ENCODE measurements at places on chromosomes 12 and 14.

DNA sequence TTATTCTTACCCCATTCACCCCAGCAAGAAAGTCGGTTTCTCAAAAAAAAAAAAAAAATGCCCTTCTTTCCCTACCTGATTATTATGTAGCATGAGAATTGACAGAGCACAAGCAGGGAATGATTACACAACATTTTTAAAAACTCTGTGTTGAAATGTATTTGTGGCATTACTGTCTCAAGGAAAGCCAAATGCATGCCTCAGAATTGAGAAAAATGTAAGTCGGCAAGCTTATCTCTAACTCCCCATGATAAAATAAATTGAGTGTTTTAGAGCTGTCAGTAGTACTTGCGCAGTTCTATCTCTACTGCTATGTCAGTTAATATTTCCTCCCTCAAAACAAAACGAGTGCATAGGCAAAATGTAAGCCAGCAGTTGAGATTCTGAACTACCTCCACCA lies 25.7 kb downstream of the ANO4 start:
- no peak for DNase-seq

DNA sequence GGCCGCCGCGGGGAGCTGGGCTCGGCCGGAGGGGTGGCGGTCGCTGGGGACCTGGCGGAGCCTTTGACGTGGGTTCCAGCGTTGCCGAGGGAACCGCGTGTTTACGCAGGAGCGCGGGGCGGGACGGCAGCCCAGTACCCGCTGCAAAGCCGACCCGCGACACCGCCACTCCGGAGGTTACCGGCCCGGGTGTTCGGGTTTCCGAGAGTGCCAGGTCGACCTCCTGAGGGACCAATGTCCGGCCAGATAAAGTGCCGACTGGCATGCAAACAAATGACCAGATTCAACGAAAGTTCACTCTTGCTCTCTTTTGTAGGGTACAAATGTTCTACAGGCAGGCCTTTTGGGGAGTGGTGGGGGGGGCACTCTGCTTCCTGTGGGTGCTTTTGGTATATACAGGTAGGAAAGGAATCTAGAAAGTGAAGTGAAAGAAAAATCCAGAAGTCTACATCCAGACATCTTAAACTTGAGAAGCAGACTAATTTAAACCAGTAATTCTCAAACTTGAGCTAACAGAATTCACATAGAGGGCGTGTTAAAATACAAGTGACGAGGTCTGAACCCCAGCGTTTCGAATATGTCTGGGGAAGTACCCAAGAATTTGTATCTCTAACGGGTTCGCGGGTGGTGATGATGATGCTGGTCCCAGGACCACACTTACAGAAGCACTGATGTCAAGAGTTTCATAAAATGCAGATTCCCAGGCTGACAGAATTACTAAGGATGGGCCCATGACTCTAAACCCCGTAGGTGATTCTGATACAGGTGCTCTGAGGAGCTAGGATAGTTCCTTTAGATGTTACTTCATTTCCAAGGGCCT lies at the start of gene GPR135:
TSS of gene GPR135 (minus strand) at position 65 of the 820 bp plus-strand sequence. CDS start 154 bp downstream, outside the sequence.
- peak; percentile 35 for DNase-seq

DNA sequence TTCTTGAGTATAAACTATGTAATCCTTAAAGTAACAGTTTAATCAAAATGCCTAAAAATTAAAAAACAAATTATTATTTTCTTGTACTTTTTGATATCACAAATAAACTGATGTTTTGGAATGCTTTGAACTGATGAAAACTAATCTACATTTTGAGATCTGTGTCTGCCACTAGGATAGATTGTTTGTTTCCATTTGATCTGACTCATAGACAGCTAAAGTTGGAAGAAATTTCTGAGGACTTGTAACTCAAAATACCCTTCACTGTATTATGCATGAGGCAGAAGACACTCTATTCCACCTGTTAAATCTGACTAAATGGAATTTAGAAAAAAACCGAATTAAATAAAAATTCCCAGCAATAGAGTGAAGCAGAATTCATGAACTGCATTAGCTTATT lies 1400.0 kb upstream of the FLRT2 start:
- DNase-seq: no peak

DNA sequence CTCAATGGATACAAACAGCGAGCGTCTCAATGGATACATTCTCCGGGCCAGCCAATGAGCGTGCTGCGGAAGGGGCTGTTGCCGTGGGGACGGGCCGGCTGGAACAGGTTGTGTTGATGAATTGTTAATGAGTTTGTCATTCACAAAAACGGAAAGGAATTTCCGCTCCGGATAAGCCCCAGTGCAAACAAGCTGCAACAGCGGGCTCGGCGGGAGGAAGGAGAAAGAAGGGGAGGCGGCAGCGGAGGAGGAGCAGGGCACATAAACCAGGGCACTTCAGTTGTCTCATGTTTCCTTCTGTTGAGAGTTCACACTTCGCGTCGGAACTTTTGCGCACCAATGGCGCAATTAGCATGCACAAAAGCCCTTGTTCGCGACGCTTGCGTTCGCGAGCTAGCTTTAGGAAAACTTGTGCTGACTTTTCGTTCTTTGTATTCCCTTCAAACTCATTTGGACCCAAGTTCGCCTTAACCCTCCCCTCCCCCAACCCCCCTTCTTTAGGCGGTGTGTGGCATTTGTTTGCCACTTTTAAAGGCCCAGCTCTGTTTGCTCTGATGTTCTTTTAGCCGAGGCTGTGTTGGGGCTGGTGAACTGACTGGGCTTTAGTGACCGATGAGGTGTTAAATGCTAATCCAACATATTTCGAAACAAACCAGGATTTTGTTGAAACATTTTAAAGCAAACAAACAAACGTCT lies at the start of gene DUSP6:
TSS of gene DUSP6 (minus strand) at position 10 of the 696 bp plus-strand sequence. CDS start 462 bp downstream, outside the sequence.
- peak; percentile 83 for DNase-seq

- no peak for DNase-seq
Observed at GRCh38 chr12:109064143-109064542, 11.8 kb downstream of the USP30 start.

- DNase-seq: no peak
Observed at GRCh38 chr14:85459361-85460000, 70.5 kb upstream of the FLRT2 start.

DNA sequence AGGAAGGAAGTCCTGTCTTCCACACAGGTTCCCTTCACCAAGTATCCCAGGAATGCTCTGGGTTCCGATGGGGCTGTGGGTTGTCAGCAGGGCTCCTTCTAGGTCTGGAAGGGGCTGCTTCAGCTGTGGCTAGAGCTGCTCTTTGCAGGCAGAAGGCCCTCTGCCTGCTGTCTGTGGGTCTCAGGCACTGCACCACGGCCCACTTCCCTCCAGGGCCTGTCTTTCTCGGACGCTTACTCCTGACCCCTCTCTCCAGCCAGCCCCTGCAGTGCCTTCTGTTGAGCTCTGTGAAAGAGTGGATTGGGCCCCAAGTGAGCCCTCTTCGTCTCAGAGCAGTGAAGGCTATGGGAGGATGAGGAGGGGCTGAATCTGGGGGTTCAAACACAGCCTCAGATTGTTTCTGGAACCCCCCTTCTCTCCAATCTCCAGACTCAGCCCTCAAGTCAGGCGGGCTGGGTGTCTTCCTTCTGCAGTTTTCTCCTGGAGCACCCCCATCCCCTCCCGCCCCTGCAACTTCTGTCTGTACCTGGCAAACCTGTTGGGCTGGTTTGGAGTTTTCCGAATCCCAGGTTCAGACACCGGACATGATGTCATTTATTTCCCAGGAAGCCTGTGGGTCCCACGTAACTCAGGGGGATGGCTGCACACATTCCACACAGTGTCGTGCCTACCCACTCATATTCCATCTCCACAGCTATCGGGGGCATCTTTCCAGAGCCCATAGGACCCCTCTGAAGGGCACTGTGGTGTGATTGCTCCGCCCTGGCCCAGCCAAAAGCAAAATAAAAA lies 24.9 kb upstream of the SPPL3 start:
- no peak for DNase-seq

DNA sequence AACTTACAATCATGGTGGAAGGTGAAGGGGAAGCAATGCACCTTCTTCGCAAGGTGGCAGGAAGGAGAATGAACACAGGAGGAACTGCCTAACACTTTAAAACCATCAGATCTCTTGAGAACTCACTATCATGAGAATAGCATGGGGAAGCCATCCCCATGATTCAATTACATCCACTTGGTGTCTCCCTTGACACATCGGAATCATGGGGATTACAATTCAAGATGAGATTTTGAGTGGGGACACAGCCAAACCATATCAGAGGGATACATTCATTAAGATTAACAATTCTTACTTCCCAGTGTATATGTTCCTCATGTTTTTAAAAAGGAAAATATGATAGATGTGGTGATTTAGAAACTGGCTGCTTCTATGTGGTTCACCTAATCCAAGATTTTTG lies 117.9 kb downstream of the PDE3A start:
- DNase-seq: no peak

DNA sequence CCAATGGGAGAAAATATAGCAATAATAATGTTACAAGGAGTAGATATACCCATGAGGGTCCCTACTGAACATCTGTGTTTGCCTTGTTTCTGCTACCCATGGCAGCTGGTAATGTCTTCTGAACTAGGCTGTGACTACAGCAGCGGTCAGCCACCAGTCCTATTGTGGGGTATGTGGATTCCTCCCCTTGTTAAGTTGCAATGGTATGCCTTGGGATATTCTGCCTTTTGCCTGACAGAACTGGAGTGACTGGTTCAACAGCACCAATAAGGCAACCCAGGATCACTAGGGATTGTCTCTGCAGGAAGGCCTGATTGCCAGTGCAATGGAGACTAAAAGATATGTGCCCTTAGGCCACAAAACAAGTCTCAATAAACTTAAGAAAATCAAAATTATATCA lies 9.7 kb upstream of the ATL1 start:
- DNase-seq: no peak

- no peak for DNase-seq
Observed at GRCh38 chr14:22185191-22185590, 403.8 kb downstream of the DAD1 start.

DNA sequence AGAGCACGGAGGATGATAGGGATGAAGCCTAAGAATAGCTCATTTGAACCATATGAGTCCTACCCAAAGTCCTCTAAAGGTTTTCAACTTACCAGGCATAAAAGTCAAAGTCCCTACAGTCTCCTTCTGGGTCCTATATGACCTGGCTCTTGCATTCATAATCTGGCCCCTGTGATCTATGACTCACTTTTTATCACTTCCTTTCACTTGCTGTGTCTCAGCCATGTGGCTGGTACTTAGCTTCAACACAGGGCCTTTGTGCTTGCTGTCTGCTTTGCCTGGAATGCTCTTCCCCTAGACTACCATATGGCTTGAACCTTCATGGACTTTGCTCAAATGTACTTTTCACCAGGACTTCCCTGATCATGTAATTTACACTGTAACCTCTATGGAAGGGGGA lies 137.6 kb upstream of the TMTC1 start:
- no peak for DNase-seq

DNA sequence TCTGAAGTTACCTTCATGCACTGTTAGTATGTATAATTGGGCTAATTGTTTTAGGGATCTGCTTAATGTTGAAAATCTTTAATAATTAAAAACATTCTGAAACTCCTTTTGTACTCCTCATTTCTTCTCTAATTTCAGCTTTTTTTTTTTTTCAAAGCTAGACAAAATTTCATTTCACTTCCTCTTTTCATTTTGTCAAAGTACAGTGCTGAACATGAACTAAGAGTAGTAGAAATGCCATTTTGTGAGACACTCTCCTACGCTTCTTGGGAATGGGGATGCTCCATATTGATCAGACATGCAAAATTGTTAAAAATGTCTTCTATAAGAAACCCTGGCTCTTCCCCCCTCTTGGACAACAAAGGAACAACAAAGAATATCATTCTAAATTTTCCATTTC lies 1.7 kb downstream of the ABCD2 start:
- DNase-seq: no peak

DNA sequence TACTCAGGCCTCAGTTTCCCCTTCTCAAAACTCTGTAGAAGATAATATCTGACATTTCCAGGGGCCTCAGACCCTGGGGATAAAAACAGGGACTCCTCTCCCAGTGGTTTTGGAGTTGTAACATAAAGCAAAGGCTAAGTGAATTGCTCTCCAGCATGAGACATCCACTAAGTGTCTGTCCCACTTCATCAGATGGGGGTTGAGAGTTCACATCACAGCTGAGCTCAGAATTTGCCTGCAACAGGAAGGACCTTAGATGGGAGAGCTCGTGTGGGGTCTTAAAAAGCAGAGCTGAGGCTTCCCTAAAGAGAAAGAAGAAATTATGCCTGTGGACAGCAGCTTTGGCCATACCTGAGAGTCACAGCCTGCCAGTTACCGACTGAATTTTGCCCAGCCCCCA lies 61.1 kb downstream of the TBX5 start:
- no peak for DNase-seq

GRCh38 chr12:81542065-81543010 lies 216.8 kb downstream of the PPFIA2 start:
- no peak for DNase-seq

DNA sequence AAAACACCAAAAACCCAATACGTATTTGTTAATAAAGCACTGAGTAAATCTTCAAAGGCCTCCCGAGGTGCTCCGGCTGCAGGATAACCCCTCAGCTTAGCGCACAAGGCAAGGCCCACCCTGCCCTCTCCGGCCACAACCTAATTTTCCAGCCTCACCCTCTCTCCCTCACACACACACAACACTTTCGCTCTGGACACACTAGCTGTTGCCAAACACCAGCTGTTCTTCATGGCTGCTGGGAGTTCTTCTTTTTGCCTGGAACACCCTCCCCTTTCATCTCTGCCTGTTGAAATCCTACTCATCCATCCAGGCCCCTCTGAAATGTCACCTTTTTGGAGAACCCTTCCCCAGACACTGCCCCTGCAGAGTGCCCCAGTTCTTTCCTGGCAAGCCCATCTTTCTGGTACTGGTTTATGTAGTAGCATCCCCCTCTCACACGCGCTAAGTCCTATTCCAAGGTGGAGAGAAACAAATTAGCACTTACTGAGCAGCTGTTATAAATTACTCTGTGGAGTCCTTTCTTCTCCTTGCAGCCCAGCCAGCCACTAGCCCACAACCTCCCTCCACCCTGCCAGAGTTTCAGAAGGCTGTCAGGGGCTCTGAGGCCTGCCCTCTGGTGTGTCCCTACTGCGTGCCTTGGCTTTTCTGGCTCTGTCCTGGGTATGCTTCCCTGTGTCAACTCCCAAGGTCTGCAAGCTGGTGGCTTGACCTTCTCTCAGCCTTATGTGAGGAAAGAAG lies 805 bp upstream of the CRACR2A start:
- no peak for DNase-seq

- no peak for DNase-seq
Observed at GRCh38 chr14:89959853-89960445, 4.2 kb downstream of the TDP1 start.

- no peak for DNase-seq
Observed at GRCh38 chr12:28014196-28014595, 41.7 kb upstream of the PTHLH start.

DNA sequence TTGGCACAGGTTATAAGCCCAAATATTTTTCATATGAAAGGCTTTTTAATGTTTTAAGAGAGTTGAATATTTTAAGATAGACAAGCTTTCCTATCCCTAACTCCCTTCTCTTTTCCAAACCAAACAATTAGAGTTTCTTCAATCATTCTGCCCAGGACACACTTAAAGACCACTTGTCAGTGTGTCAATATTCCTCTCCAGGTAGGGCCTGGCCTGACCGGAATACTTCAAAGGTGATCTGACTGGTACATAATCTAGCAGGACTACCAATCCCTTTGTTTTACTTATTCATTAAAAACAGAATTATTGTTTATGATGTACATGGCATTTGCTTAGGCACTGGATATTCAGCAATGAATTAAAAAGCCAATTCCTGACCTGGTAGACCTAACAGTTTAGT lies 24.2 kb upstream of the SNRPF start:
- DNase-seq: no peak

- DNase-seq: no peak
Observed at GRCh38 chr14:32602699-32603098, 273.6 kb downstream of the AKAP6 start.

All from C1 segment of cervical spinal cord (tissue), 14 donors.